Left renal cortex interstitium (tissue), 4 donors: ENCODE measurements at places on chromosomes 16 and 17.

DNA sequence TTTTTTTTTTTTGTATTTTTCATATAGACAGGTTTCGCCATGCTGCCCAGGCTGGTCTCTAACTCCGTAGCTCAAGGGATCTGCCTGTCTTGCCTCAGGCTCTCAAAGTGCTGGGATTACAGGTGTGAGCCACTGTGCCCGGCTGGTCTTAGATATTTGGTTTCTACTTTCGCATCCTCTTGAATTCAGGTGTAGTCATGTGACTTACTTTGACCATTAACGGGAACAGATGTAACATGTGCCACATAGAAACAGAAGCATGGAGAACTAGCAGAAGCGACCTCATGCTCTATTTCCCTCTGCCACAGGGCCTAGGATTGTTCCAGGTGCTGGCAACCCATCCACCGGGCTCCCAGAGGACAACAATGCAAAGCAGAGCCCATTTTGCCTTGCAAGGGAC lies 166.6 kb downstream of the CYLD start:
- no peak for DNase-seq

- DNase-seq, result no peak
These were observed 46.0 kb downstream of the LMF1 start for GRCh38 chr16:924806-925205.

- DNase-seq, result no peak
These were observed 7.4 kb upstream of the MEAK7 start for GRCh38 chr16:84511831-84512230.

GRCh38 chr16:85947230-85948137 lies 48.5 kb downstream of the IRF8 start:
- DNase-seq, result no peak

- DNase-seq, result no peak
These were observed 42.6 kb upstream of the ATF7IP2 start for GRCh38 chr16:10343124-10343760.

DNA sequence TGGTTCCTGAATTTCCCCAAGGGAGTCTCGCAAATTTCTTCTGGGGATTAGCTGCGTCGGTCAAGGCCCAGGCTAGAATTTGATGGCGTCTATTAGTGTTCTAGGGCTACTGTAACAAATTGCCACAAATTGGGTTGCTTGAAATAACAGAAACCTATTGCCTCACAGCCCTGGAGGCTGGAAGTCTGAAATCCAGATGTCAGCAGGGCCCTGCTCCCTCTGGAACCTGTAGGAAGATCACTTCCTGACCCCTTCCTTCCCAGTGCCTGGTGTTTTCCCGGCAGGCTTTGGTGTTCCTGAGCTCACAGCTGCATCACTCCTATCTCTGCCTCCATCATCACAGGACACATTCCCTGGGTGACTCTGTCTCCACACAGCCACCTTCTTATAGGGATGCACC lies 24.4 kb downstream of the DHRS7C start:
- DNase-seq, result no peak

GRCh38 chr16:4763791-4764190 lies 3.2 kb downstream of the ZNF500 start:
- no peak for DNase-seq

DNA sequence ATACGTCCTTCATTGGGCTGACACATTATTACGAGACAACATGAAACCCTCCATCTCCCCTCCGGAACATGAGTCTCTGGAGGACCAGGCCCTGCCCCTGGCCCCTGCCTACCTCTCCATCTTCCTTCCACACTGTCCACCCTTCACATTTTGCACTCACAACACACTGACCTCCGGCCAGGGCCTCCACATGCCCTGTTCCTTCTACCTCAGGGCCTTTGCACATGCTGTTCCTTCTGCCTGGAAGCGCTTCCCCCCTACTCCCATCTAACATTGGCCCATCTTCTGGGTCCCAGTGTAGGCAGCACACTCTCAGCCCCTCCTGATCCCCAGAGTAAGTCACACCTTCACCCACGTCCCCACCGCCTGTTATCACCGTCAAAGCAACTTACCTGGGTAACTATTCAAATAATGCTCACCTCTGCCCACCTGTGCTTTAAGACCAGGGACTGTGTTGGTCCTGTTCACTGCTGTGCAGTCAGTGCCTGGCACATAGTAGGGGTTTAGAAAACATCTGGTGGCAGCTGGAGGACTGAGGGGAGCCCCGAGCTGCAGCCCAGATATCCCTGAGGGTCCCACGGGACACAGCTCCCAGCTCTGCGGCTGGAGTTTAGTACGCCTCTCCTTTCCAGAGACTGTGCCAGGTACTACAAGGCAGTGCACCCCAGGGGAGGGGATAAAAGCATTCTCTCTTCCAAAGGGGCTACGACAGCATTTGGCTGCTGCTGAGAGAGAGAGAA lies 27.2 kb downstream of the RPH3AL start:
- no peak for DNase-seq
